Islet precursor cell (in vitro differentiated cells): ENCODE measurements at places on chromosomes 12 and 14.
A peak's percentile ranks its signal among the peaks of the same experiment; 100 is the strongest.

DNA sequence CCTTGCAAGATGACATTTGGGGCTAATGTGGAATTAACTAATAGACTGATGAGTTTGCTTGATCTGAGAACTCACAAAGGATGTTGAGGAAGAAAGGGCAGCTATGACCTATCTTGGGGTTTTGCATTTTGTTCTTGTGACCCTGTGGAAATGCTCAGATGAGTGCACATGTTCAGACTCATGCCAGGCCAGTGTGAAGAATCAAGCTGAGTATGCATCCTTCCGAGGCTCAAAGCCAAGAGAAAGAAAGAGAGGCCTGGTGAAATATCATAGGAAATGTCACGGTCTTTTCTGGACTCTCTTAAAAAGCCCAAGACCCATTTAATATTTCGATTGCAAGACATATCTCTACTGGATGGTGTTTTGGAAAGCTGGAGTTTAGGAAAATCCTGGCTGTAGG lies 96.3 kb downstream of the CACNA1C start:
- DNase-seq = no peak

- no peak for DNase-seq
These were observed 43.9 kb upstream of the ABCC9 start for GRCh38 chr12:21985155-21985554.

DNA sequence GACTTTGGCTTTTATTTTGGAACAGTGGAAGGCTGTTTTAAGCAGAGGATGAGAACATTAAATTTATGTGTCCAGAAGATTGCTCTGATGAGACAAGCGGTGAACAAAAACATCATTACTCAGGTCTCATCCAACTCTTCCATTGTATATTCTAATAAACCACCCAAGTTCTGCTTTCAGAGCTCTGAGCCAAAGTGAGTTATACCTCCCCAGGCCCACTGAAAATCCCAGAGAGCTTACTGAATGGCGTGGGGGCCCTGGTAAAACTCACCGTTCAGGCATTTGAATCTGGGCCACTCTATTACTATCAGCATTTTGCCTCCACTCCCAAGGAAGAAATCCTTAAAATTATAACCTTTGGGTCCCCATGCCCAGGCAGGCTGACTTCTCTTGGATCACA lies 122.0 kb upstream of the HIF1A start:
- DNase-seq = no peak

- no peak for DNase-seq
These were observed 996.8 kb upstream of the TMEM132C start for GRCh38 chr12:127270193-127270592.

DNA sequence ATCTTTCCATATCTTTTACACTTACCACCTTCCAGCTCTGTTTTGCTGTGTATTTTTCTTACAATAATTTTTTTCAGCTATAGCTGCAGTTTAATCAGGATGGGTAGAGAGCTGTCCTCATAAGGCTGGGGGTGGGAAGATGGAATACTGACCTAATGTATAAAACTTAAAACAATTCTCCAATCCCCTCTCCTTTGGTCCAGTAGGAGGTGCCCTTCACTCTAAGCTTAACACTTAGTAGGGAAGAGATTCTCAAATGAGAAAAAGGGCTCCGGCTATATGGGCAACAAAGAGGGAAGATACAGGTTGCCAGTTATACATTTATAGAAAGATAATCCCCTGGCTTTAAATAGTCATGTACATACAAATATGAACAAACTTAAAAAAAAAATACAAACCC lies 2.8 kb downstream of the ORMDL2 start:
- DNase-seq = no peak

- DNase-seq = peak; percentile 85
These were observed 80.4 kb downstream of the VWF start for GRCh38 chr12:6044082-6044481.

- DNase-seq = peak; percentile 71
These were observed 13.6 kb downstream of the ABCD2 start for GRCh38 chr12:39605996-39606395.

DNA sequence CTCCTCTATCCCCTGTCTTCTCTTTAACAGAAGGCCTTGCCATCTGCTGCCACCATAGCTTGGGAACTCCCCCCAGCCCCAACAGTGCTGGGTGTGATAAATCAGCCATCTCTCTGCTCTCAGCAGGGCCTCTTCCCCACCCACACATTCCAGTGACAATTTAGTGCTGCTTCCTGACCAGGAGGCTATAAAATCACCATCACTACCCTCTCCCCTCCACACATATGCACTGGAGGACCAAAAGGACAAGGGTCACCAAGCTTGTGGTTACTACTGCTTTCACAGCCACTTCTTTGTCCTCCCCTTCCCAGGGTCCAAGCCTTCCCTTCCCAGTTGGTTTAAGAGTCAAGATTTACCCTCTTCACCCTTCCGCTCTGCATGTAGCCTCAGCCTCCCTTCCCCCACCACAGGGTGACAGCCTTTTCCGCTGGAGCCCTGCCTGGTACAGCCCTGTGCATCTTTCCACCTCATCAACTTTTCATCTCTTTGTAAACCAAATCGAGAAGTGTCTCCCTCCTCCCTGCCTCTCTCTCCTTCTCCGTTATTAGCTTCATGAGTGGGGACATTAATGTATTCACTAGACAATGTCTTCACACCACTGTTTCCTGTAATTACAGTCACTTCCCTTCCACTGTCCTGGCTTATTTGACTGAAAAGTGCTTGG lies 9.4 kb downstream of the PSMB5 start:
- peak; percentile 63 for DNase-seq

- DNase-seq = no peak
These were observed 28.6 kb upstream of the ADGRD1 start for GRCh38 chr12:130924966-130925665.

GRCh38 chr14:96832351-96832750 lies 35.2 kb downstream of the VRK1 start:
- DNase-seq = no peak

- no peak for DNase-seq
These were observed 20.2 kb downstream of the EVL start for GRCh38 chr14:100085462-100085861.

DNA sequence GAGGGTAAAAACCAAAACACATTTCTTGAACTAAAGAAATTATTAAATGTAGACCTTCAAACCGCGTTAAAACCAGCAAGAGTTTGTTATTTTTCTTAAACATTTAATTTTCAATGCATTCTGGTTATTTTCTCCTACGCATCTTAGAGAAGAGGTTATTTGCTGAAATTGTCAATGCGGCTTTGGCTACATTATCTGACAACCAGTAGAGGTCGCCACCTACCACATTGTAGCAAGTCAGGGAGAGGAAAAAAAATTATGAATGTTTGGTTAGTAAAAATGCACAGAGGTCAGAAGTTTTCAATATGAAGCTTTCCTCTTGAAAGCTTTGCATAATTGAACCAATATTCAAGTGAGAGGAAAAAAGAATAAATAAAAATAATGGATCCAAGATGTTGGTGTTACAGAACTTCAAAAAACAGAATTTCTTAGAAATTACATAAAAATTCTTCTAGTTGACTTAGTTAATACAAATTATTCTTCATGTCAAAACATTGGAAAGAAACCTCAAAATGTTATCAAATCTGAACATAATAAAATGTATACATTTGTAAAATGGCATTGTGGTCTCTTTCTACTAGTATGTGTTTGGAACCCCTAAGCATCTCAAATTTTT lies 159.4 kb upstream of the TMTC2 start:
- DNase-seq = no peak

DNA sequence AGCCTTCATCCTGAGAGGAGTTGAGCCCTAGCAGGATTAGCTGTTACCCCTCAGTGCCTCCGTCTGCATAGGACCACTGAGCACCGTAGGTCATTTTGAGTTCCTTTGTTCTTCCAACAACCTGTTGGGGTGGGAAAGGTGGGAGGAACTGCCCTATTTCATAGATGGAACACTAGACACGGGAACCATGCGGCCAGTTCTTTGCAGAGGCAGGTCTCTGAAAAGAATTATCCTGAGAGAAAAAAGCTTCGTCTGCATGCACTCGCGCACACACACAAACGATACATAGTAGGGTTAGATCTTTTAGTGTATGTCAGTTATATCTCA lies 28.5 kb downstream of the TRAFD1 start:
- no peak for DNase-seq

DNA sequence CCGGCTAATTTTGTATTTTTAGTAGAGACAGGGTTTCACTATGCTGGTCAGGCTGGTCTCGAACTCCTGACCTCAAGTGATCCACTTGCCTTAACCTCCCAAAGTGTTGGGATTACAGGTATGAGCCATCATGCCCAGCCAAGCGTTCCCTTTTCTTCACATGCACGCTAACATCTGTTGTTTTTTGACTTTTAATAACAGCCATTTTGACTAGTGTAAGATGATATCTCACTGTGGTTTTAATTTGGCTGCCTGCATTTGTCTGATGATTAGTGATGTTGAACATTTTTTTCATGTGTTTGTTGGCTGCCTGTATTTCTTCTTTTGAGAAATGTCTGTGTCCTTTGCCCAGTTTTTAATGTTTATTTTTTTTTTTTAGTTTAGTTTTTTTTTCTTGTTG lies 10.2 kb upstream of the YARS2 start:
- DNase-seq = no peak

- no peak for DNase-seq
These were observed 17.5 kb downstream of the BIN2 start for GRCh38 chr12:51306507-51306906.

DNA sequence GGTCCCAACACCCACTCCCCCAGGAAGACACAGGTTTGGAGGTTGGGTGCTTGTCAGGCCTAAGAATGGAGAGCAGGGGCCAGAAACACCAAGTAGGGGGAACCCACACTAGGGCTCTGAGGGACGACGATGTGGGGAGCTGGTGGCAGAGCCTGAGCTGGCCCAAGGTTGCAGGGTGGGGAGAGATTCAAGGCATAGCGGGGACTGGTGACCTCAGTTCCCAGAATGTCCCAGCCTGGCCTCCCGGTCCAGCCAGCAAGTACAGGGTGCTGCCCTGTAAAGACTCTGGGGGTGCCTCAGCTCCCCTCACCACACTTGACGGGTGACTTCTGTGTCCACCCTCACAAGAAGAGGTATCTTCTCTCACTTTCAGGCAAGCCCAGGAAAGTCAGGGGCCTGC lies 86.7 kb downstream of the ALG10 start:
- no peak for DNase-seq

DNA sequence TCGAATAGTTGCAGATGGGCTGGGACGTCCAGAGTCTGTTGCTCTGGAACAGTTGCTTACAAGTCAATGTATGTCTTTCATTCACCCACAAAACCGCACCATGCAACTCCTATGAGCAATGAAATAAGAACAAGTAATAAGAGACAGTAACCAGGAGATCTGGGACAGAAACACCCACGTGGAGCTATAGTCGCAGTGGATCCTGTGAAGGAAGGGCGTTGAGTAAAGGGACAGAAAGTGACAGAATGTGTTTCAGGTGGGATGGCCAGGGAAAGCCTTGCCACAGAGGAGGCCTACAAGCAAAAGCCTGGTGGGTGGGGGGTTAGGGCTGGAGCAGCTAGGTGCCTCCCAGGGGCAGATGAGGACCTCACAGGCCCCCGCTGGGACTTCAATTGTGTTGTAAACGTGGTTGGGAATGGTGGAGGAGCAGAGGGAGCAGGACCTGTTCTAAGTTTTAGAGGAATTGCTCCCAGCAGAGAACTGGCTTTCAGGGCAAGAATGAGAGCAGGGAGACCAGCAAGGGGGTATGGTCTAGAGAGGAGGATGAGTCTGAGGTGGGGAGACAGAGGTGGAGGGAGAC lies 86.7 kb upstream of the FZD10 start:
- no peak for DNase-seq

DNA sequence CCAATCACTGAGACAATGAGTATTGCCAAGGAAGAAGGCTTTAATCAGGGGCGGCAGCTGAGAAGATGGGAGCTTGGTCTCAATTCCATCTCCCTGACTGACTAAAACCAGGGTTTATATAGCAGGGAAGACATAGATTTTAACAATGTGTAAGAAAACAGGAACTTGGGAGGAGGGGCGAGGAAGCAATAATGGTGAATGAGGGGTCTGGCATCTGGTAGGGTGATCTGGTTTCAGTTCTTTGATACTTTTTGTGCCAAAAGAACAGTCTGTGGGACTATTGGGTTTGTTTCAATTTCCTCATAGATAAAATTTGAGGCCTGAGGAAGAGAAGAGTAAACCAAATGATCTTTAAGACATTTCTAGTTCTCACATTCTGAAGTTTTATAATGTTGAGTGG lies 49.2 kb downstream of the FUT8 start:
- DNase-seq = no peak

GRCh38 chr12:62800707-62801400 lies 134.1 kb downstream of the PPM1H start:
- no peak for DNase-seq

DNA sequence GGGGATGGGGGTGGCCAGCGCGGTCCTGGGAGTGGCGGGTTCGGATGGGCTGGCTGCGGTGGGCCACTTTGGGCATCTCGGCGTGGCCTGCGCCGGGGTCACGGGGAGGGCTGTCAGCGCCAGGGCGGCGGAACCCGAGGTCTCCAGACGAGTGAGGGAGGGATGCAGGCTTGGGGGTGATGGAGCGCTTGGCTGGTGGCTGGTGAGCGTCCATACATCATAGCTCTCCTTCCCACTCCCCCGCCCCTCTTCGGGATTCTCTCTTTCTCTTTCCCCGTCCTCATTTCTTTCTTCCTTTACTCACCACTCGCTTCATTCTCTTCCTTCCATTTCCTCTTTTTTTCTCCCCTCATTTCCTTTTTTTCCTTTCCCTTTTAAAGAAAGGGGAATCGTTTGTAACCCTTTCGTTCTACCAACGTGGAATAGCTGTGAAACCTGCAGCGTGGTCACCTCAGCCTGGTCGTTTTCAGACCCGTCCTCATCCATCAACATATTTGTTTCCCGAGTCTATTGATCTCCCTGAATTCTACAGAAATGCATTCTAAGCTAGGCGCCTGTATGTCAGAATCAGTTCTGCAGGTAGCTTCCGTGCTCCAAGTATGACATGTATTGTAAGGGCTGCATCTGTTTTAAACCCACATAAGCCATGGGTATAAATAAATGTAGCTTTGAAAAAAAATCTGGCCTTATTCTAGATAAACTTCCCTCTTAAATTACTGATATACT lies 260.3 kb upstream of the E2F7 start:
- no peak for DNase-seq

- DNase-seq = peak; percentile 51
These were observed 3.7 kb upstream of the TRPV4 start for GRCh38 chr12:109836916-109837315.

- DNase-seq = no peak
These were observed 56.7 kb upstream of the AEBP2 start for GRCh38 chr12:19382563-19382962.

DNA sequence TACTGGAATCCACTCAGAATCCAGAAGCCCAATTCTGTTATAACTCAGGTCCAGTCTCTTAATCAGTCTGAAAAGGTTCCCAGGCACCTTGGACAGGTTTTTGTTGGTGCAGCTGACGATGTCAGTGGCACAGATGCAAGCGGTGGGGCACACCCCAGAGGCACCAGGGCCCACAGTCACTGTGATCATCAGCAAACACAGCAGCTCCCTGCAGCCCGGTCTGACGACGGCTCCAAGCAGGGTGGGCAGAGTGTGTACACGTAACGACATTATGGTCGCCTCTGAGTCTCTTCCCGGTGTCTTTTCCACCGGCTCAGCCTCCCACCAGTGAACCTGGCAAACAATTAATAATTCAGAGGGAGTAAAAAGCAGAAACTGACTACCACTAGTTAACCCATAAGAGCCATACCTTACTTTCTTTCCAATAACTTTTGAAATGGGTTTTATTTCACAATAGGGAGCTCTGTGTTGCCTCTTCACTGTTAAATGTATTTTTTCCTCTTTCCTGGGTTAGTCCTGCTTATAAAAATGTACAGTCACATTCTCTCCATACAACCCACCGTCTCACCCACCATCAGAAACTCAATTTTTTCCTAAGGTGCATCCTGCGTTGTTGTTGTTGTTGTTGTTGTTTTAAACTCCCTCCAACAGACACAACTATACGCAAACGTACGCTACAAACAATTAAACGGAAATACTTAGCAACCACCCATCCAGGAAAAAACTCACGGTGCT lies 521 bp upstream of the PCED1B start:
- peak; percentile 76 for DNase-seq
